ENCODE measurements at places on chromosomes 12 and 14.

- no peak for DNase-seq
Measured at GRCh38 chr14:80536456-80536855, 325.2 kb upstream of the DIO2 start.

- no peak for DNase-seq
Measured at GRCh38 chr14:60278350-60278749, 29.3 kb downstream of the PPM1A start.

GRCh38 chr14:79690960-79691359 is 520.3 kb downstream of the DIO2 start:
- no peak for DNase-seq

DNA sequence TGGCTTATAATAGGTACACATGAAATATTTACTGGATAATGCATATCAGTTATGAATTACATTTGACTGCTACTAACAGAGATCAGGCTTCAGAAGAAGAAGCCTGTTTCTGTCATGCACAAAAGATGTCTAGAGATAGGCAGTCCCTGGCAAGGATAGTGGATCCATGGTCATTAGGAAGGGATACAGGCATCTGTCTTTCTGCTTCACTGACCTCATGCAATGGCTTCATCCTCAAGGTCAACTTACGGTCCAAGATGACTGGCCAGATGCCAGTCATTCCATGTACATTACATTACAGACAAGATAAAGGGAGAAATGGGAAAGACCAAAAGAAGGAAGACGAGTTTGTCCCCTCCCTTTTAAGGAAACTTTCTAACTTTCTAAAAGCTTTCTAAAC is 94.0 kb downstream of the NUAK1 start:
- DNase-seq, result no peak

DNA sequence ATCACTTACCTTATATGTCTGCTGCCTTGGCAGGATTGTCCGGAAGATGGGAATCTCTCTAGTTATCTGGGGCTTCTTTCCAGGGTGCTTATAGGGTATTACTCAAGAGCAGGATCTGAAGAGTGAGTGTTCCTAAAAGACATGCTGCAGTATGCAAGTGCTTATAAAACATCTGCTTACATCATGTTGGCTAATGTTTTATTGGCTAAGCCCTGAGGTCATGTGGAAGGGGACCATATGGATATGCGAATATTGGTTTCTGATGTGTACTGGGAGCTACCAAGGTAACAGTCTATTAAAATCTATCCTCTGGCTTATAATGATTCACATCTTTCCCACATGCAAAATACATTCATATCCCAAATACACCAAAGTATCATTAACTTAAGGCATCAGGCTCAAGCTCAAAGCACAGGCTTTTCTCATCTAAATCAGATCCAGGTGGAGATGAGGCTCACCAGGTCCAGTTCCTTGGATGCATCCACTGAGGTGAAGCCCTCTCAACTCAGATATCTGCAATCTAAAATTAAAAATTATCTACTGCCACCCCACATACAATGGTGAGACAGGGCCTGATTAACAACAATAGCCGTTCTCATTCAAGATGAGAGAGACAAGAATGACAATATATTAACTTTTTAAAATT is 29.8 kb downstream of the LRRIQ1 start:
- DNase-seq, result no peak

DNA sequence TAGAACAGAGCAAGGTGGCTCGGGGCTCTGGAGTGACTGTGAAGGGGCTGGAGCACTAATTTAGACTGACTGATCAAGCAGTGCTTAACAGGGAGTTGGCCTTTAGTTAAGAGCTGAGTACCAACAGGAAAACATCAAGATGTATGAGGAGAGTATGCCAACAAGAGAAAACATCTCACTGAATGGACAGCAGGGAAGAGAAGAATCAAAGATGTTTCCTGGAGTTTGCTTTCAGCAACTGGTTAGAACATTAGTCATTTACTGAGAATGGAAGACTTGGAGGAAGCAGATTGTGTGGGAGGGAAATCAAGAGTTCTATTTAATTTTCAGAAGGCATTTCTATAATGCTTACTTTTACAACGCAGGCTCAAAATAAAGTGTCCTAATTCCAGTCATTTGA is 259.3 kb downstream of the ADAMTS20 start:
- no peak for DNase-seq

DNA sequence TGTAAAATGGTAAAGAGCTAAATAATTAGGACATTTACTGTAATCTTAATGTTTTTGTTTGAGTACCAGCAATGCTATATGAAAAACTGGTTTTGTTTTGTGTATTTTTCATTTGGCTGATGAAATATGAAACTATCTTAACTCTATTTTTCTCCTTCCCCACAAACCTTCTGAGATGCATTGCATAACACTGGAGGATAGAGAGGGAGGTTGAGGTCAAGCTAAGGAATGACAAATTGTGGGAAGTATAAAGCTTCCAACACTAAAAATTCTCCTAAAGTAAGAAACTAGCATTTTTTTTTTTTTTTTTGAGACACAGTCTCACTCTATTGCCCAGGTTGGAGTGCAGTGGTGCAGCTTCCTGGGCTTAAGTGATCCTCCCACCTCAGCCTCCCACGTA is 31.5 kb upstream of the SRP54 start:
- no peak for DNase-seq

- no peak for DNase-seq
Measured at GRCh38 chr12:41339784-41340183, 151.7 kb downstream of the PDZRN4 start.

GRCh38 chr14:78829274-78829673 is 659.1 kb downstream of the NRXN3 start:
- no peak for DNase-seq

- no peak for DNase-seq
Measured at GRCh38 chr14:64059454-64060198, 206.8 kb downstream of the SYNE2 start.

DNA sequence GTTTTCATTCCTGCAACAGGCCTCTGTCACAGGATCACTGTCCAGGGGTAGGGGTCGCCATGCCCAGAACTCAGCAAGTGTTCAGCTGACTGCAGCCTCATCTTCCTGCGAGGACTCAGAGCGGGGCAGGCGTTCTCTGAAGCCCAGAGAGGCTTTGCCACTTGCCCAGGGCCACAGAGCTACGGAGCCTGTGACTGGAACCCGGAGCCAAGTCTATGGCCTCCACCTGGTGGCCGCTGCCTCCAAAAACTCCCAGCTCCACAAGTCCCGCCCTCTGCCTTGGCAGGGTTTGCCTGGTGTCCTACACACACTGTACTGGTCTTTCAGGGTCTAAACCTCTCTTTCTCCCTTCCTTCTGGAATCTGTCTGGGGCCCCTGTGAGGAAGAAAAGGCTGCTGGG is 8.7 kb upstream of the PPP1R13B start:
- no peak for DNase-seq

DNA sequence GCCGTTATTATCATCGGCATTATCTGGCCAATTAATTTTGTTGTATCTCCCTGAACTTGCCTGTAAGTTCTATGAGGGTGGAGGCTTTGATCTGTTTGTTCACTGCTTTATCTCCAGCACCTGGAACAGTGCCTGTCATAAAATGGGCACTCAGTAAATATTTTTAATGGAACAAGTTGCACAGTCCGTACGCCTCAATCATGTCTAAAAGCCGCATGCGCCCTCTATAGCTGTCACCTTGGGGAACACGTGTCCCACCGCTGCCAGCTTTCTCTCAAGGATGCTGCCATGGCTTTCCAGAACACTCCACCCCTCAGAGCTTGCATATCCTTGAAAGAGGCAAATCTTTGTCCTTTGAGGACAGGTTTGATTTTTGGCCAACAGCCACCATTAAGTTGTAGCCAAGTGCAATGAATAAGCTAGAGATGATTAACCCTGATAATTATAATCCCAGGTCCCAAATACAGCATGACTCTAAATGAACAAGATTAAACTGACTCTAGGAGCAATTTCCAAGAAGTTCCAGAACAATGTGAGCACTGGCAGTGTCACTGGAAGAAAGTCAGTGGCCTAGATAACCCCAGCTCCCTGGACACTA is 55.1 kb downstream of the ERH start:
- no peak for DNase-seq

- no peak for DNase-seq
Measured at GRCh38 chr14:36069535-36069900, 107.0 kb downstream of the PTCSC3 start.

DNA sequence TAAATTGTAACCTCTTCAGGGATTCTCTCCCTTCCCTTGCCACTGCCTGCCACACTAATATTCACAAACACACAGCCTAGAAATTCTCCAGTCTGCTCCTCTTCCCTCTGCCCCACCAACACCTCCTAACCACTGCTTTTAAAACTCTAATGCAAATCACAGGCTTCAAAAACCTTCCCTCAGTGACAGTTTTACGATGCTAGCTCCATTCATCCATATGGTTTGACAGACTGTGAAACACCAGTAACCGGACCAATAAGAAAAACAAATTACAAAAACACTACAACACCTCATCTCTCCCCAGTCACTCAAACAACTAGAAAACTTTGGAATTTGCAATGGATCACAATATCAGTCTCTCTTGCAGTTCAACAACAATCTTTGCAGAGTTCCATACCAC is 5.7 kb downstream of the DPF3 start:
- DNase-seq, result no peak

DNA sequence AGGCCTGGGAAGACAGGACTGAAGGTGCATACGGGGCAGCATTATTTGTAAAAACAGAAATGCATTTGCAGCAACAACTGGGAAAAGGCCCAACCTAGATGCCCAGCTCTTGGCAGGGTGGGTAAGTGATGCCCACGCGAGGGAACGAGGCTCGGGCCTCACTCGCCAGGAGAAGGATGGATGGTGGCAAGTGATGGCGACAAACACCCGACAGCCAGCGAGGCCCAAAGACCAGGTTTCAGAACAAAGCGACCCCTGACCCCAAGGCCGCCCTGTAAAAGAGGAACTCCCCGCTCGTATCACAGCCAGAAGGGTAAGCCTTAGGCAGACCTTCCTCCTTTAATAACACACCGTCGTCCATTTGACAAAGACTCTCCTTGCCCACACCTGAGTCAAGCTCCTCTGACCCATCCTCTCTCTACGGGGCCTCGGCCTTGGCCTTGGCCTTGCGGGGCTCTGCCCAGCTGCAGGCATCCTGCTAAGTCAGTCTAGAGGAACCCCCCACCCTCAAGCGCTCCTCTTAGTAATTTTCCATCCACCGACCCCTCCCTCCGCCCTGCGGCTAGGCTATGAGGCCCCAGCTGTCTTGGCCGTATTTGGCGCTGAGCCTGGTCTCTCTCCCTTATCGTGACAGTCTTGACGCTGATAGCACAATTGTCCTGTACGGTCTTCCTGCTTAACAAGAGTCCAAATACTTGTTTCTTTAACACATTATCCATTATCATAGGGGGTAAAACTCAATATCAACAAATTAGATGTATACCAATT is 80.2 kb downstream of the NCOR2 start:
- DNase-seq, result no peak

DNA sequence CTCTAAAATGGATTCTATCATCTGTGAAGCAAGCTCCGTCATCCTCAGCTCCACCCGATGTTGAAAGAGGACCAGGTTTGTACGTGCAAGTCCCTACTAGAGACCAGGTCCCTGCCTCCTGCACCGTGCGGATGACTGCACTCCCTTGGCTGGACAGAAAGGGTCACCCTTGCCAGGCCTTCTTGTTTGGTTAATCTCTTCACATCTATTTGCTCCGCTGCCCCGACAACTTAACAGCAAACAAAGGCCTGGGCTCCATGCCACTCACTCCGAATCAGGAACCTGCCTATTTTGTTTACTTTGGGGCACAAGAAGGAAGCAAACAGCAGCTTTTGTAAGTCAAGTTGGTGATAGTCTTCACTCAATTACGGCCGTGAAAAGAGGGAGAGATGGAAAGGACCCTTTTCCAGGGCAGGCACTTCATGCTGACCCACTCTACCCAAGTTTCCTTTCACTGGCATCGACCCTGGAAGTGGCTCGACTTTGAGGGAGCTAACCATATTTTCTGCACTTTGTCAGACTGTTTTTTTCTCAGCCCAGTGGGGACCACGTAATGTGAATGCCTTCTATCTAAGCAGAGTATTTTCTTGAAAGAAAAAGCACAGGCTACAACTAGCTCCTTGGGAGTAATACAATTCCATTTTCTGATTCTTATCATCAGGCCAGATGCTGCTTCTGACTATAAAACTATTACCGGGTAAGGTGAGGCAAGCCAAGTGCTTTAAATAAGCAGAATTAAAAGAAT is 202.6 kb downstream of the FOXN3 start:
- DNase-seq, result no peak

GRCh38 chr12:46150735-46151134 is 118.1 kb downstream of the SLC38A1 start:
- DNase-seq, result no peak

DNA sequence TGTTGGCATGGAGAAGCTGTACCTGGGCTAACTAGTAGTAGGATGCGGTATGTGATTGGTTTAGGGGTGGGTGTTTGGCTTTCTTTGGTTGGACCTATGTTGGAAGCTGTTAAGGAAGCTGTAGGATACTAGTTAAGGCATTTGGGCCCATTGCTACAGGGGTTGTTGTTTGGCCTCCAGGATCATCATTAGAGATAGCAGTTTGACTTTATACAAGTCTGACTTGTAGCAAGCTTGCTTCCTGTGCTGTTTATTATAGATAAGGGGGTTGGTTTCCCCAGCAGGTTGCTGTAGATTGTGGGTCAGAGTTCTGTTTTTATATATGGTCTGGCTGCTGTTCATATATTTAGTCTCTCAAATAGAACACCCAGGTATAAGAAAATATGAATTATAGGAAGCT is 1.4 kb upstream of the PRIM1 start:
- no peak for DNase-seq

DNA sequence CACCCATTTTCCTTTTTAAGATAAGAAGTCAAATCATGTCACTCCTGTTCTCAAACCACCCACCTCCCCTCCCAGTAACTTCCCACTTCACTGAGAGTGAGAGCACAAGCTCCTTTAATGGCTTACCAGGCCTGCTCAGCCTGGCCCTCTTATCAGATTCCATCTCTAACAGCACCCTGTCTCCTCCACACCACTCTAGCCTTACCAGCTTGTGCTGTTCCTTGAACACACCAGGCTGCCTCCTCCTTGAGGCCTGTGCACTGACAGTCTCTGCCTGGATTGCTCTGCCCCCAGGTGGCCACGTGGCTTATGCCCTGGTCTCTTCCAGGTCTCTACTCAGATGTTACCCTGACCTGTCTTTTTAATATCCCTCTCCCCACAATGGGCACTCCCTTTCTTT is 40.1 kb upstream of the EVL start:
- DNase-seq, result no peak

DNA sequence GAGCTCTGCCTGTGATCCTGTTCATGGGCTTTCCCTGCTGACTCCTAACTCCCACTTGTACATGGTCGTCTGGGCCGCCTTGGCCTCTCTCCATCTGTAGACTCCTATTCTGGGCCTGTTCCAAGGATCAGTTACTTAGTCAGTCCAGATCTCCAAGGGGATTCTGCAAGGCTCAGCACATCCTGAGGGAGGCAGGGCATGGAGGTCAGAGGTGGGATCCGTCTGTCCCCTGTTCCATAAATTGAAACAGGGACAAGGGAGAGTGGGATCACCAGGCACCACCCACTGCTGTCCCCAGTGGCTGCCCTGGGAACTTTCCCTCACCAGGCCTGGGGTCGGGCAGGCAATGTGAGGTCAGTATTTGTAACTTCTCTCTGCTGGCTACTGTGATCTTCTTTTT is 43.5 kb downstream of the KCTD10 start:
- no peak for DNase-seq

GRCh38 chr14:74018586-74019407 is at the start of the genes BBOF1 and ENTPD5:
TSS of gene BBOF1 (plus strand) at chr14:74019349. CDS start at chr14:74019479, 130 bp downstream.
TSS of gene ENTPD5 (minus strand) at chr14:74019288. CDS start at chr14:73988102, 31,186 bp downstream.
- peak; percentile 69 for DNase-seq

- DNase-seq, result no peak
Measured at GRCh38 chr12:125888921-125889320, 823.7 kb downstream of the AACS start.
